ENCODE measurements at places on chromosomes 2 and 18. TPM values are rescaled to one million over a fixed set of nuclear protein-coding genes. Genes with fewer than 3 reads are reported as not detected.
A peak's percentile ranks its signal among the peaks of the same experiment; 100 is the strongest.

DNA sequence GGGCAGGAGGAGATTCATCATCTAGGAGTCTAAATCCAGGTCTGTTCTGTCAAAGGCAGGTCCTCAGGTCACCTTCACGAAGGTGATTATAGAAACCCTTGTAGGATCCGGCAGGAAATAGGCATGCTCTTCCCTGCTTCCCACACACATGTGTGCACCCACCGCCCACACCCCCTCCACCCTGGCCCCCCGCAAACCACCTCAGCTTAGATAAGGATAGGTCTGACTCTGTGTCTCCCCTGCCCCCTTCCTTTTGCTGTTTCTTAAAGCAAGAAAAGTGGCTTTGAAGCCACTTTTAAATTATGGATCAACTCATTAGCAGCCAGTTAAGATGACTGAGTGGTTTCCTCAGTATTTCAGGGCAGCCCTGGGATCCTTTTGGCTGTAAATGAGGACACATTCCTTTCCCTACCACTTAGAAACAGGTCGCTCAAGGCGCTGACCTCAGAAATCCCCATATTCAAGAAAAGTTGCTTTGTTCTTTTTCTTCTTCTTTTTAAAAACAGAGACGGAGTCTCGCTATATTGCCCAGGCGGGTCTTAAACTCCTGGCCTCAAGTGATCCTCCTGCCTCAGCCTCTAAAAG is 14.5 kb upstream of the CIB4 start:
- DNase-seq = no peak

- DNase-seq = no peak
Observed at GRCh38 chr2:231985823-231986261, 24.3 kb downstream of the DIS3L2 start.

GRCh38 chr2:64262816-64263215 is 118.6 kb upstream of the PELI1 start:
- DNase-seq = no peak

NETO1 gene
- total RNA-seq = not detected

GRCh38 chr2:145875016-145875415 is 1355.1 kb upstream of the ZEB2 start:
- no peak for DNase-seq

NT5C1B gene
- total RNA-seq = not detected

EML6 gene
- total RNA-seq = 0.81 TPM

DNA sequence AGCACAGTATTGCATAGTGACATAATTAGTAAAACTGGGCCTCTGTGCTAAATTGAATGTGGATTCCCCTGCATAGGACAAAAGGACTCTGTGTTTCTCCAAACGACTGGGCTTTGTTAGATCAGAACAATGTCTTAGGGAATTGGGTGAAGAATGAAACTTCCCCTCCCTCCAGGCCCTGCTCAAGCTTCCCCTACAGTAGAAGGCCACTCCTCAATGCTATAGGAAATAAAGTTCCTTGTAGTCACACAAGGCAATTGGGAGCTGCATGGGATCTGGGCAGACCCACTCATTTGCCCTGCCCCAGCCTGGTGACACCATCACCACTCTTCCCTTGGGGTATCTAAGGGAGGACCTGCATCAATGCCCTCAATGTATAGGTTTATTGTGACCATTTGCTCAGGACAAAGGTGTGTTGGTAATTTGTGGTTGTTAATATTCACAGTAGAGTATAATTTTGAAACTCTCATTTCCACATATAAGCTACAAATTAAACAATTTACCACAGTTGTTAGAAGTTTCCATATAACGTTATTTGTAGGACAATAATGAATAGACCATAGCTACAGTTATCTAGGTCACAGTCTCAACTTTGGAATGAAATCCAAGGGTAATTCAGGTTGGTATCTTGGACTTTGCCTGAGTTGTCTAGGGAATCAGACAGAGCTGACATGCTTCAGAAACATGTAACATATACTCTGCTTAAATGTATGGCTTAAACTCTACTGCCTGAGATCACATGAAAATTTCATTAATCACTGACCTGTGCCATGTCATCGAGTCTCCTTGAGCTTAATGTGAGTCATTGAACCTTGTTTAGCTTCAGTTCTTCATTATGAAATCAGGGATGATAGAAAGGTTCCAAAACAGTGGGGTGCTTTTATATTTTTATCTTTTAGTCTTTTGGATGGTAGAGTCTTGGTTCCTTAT is 64.8 kb upstream of the DARS1 start:
- DNase-seq = no peak

GRCh38 chr2:157933160-157933920 is 57.2 kb upstream of the ACVR1 start:
- no peak for DNase-seq

- DNase-seq = no peak
Observed at GRCh38 chr2:135475128-135475527, 55.9 kb downstream of the ZRANB3 start.

GRCh38 chr2:239690651-239691631 is 290.1 kb upstream of the HDAC4 start:
- no peak for DNase-seq

DNA sequence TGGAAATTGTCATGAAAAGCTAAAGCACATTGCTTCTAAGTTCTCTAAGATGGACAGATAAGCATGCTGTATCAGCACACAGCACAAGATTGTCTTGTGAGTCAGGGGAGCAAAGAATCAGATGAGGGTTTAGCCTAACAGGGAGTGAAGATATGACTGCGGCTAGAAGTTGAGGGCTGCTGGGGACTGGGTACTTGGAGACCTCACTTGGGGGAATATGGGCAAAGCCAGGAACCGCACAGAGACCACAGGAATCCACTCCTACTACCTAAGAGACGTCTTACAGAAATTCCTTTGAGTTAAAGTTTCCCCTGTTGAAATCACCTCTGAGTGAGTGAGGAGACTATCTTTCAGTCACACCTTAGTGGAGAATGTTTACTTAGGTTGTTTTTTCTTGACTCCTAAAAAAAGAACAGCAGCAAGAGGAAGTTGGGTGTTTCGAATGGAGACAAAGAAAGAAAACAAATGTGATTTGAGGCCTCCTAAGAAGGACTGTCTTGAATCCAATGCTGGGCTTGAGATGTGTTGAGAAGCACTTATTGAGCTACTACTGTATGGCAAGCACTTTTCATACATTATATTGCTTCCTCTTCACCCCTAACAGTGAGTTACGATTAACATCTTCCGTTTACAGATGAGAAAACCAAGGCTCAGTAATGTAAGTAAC is 100.7 kb downstream of the ANKRD44 start:
- no peak for DNase-seq

GRCh38 chr18:21998486-21998885 is 170.9 kb upstream of the GATA6 start:
- DNase-seq = no peak

GRCh38 chr2:96703021-96703751 is 36.7 kb downstream of the LMAN2L start:
- no peak for DNase-seq

C2orf74 gene
- total RNA-seq = 12.7 TPM

- DNase-seq = no peak
Observed at GRCh38 chr2:45922577-45922988, 271.1 kb downstream of the PRKCE start.

ITGAV gene
- 195 TPM for total RNA-seq

C2orf68 gene
- 21.9 TPM for total RNA-seq

PTCD3 gene
- total RNA-seq = 70.7 TPM

DNA sequence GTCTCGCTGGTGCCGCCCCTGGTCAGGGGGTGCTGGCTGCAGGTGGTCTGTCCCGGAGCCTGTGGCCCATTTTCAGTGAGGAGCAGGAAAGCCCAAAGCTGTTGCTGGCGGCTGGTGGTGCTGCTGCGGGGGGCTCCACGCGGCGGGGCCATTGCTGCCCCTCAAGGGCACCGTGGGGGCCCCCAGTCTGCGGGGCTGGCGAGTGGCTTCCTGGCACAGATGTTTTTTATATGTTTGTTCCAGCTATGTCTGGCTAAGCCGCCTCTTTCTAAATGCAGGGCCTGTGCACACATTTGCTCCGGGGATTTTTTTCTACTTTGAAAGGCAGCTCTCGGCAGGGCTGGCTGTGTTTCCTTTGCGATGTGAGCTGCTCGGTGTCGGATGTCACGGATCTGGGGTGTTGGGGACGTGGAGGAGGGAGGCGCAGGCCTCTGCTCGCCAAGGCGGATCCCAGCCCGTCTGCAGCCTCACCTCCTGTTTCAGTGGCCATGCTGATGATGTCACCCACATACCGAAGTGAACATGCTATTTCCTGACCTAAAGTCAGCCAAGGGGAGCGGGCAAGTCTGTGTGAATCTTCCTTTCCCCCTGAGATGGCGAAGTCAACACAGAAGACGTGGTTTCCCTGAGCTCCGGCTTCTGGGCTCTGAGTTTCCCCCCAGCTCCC is 112.0 kb upstream of the CTDP1 start:
- DNase-seq = peak; percentile 28

DNA sequence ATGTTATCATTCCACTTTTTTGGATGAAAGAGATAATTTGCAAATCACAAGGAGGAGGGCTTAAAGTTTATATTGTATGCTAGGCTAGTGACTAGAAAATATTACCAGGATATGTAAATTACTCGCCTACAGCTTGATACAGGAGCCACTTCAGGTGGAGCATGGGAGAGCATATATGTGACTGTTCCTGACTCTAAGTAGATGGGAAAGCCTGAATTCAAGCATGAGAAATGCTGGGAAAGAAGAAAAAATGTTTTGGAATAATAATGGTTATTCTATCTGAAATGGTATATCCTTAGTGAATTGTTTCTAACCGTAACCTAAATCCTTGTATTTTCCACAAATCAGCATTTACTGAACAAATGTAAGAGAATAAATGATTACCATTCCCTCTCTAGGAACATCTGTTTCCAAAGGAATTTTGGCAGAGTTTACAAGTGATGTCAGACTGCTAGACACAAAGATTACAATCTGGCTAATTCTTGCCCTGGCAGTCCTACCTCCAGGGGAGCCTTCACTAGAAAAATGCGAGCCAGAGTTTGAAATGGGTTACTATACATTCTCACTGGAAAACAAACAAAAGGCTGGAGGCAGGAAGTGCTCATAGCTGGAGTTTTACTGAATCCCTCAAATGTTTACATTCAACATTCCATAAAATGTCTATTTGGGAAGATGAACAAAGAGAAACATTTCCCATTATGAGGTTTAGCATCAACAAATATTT is 129.4 kb upstream of the MAPRE2 start:
- DNase-seq = no peak

DNA sequence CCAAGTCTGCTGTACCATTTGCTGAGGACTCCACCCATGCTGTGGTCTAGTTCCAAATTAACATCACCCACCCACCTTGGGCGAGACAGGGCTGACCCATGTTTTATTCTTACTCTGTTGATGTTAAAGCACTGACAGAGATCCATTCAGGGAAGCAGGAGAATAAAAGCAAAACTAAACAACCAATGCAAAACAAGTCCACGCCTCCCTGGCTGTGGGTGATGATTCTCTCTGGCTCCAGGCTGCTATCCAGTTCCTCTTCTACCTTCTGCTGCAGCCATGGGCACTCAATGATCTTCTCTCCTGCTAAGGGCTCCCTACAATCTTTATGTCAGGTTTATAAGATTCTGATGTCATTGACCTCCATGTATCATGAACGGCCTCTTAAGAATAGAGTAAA is 786.6 kb upstream of the ID2 start:
- no peak for DNase-seq

DNA sequence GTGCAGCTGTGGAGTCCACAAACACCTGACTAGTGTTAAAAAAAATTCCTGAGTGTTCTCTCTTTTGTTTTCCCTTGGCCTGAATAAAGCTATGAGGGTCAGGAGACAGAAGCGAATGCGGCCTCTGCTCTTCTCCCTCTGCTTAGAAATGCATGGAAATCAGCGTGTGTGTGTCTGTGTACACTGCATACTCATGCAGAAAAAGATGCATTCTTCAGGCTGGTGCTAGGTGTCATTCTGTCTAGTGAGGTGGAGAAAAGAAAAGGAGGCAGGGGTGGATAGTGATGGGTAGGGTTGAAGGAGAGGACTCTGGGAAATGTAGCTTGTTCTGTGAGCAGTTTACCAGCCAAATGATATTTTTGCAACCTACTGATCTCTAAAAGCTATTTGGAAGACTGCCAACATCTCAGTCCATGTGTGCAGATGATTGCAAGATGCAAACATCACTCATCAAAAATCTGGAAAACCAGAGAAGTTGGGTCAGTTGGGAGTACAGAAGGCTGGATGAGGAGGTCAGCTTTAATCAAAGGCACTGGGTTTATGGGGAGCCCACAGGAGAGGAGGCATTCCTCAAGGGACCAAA is 177.7 kb downstream of the INSIG2 start:
- no peak for DNase-seq

GRCh38 chr2:148644883-148645538 is 460 bp downstream of the EPC2 start:
- DNase-seq = peak; percentile 71

GRCh38 chr2:172673056-172673683 is 62.5 kb upstream of the RAPGEF4 start:
- DNase-seq = no peak

DNA sequence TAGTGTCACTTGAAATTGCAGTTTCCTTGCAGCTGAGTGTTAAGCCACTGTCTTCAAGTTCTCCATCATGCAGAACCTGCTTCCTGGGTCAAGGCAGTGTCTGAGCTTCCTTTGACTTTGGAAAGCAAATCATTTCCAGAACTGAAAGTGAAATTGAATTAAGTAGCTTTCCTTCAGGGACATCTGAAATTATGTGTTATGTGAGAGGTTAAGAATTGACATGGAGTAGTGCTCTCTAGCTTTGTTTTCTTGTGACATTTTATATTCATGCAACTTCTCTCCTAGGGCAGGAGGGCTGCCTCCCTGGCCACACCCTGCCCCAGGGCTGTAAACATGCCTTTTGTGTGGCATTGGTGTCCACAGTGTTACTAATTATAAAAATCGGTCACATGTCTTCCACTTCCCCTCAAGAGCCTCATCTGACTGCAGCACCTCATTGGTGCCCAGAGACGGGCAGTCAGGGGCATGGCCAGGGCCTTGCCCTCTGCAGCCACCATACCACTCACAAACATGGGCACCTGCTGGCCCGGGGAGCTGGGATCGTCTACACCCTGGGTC is 14.4 kb downstream of the RAB12 start:
- DNase-seq = no peak

GRCh38 chr18:29626094-29626493 is 1416.4 kb downstream of the DSC3 start:
- DNase-seq = no peak

DNA sequence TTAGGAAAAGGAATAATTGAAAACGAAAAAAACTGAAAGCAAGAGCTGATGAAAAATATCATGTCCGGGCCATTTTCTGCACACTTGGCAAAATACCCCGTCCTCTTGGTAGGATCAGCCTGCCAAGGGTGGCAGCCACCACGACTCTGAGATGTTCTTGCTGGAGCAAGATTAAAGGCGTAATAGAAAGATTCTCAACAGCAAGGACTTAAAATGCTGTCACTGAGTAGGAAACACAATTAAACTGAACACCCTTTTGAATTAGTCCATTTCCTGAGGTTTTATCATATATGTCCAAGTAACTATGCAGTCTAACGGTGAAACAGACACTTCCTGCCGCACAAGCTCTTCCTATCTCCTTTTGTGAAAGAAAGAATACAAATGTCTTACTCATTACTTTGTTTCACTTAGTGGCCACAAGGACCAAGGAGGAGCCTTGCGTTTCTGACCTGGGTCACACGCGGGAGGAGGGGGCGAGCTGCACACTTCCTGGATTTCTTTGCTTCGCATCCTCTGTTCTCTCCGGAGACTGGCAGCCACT is 222.7 kb downstream of the PIEZO2 start:
- no peak for DNase-seq

- DNase-seq = no peak
Observed at GRCh38 chr2:188024811-188025210, 266.9 kb upstream of the GULP1 start.
